NCI-H2029 treated with DMSO at 0.1 percent for 48 hours (cell line): ENCODE measurements at places on chromosomes 6 and 20.
A peak's percentile ranks its signal among the peaks of the same experiment; 100 is the strongest.

DNA sequence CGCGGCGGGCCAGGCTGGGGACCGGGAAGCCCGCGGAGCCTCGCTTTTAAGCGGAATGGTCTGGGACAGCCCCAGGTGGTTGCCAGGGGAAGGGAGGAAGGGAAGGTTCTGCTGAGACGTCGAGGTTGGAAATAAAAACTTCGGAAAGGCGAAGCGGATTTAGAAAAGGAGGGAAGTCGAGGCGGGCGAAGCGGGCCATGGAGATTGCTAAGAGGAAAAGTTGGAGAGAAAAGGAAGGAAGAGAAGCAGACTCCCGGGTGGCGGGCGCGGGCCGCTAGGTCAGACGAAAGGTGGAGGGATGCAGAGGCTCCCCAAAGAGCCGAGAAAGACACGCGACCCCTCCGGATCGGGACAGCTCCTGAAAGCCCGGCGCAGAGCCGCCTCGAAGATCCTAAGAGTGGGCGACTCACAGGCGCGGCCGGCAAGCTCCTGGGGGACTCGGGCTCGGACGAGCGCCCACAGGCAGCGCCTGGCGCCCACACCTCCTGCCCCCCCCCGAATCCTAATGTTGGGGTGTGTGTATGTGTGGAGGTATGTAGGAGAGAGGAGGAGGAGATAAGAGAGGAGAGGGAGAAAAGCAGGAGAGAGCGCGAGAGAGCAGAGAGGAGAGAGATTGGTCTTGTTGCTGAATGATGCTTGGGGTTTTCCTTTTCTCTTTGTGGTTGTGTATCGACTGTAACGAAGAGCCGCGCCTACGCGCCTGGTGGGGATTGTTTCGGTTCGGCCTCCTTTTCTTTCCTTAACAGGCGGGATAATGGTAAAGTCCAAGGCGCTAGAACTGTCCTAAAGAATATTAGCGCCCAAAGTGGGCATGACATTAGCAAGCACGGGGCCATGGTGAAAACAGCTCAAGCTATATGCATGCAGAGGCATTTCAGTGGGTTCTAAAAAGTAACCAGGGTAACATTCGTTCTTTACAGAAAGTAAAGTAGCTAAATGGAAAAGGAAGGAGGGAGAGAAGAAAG lies 1.5 kb downstream of the TFAP2B start:
- no peak for DNase-seq

GRCh38 chr20:44395461-44396340 lies 40.2 kb downstream of the HNF4A start:
- no peak for DNase-seq

GRCh38 chr6:28794175-28795002 lies 129.4 kb downstream of the TRIM27 start:
- no peak for DNase-seq

GRCh38 chr20:9235518-9235917 lies 166.6 kb downstream of the PLCB4 start:
- DNase-seq, result no peak

GRCh38 chr6:55734256-55734655 lies 141.1 kb downstream of the BMP5 start:
- DNase-seq, result no peak

GRCh38 chr6:43396408-43397149 lies 27.1 kb upstream of the ZNF318 start:
- peak; percentile 2 for DNase-seq

GRCh38 chr20:14989535-14990290 lies 652.3 kb upstream of the FLRT3 start:
- DNase-seq, result no peak

DNA sequence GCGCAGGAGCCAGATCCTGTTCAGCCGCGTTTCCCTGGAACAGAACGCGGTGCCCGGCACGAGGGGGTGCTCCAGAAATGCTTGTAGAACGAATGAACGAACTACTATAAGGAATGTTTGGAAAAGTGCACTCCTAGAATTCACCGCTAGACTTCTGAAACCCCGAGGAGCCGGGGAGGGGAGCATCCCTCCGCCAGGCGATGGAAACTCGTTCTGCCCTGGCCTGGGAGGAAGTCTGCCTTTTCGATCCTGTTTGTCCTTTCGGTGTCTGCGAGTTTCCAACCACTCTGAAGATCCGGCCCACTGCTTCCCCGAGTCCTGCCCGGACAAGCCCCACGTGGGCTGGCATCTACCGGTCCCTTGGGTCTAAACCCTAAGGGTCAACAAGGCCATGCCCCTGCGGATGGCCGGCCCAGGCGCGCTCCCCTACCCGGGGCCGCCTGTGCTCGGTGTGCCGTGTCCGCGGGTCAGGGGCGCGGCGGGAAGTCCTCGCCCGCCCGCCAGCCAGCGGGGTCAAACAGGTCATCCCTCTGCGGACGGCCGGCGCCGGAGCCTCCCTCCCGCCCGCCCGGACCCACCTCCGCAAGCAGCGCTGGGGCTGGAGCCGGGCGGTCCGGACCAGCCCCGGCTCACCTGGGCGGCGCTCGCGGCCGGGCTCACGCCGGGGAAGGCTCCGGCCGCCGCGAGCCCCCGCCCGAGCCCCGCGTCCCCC lies 526 bp downstream of the SULF2 start:
- DNase-seq, result no peak

GRCh38 chr6:136408204-136408603 lies 118.6 kb upstream of the BCLAF1 start:
- no peak for DNase-seq

- DNase-seq, result peak; percentile 97
Observed at GRCh38 chr6:116370760-116371119, at the start of gene DSE. DSE (plus strand) TSS chr6:116370947; CDS start chr6:116399251, 28,304 bp downstream.

DNA sequence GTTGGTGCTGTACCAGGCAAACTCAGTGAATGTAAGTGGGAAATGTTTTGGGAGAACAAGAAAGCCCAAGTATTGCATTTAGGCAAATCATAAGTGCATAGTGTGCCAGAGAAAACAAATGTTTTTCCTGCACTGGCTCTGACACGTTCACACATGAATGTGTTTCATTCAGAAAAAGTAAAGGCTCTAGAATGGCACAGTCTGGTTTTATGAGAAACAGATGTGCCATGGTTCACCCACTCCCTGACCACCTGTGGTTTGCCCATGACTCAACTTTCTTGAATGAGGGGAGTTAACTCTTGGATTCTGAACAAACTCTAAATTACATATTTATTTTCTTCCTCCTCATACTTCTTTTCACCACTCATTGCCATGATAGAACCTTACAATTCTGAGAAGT lies 126.9 kb downstream of the KCNQ5 start:
- no peak for DNase-seq

DNA sequence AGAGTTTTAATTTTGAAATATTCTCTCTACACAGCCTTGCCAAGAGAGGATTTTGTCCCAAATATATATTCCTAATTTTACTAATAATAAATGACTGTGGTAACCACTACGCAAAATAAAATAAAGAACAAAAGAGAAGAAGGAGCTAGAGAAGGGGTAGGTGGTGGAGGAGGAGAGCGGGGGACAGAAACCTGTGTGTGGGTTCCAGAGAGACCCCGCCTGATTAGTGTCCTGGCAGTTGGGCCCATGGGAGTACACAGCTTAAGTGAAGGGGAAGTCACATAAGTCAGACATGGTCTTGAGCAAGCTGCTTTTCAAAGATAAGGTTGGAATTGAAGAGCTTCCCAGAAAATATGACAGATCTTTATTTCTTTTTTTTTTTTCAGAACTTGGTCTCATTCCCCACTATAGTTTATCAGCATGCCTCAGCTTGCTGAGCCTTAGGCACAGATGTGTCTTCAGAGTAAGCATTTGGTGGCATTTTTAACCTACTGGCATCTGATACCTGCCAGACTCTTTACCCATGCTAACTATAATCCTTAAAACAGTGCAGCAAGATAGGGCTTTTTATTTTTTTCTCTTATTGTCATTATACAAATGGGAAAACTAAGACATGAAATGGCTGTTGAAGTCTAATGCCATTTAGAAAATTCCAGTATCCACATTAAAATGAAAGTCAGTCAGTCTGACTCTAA lies 9.6 kb upstream of the RHAG start:
- no peak for DNase-seq

GRCh38 chr6:28648035-28648877 lies 122.6 kb downstream of the GPX5 start:
- DNase-seq, result no peak

DNA sequence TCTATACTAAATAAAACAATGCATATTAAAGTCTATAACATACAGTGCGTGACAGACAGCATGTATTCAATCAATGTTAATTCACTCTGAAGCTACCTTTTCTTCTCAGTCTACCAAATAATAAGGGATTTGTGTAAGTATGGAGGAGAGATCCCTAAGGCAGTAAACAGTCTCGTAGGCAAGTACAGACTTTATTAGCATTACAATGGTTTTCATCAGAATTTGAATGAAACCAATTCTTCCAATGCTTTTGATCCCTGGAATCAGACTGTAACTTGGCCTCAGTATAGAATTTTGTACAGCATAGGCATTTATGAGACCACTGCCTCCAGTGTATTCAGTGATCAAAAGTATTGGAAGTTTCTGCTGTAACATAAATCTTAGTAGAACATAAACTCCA lies 19.5 kb downstream of the LYRM4 start:
- DNase-seq, result no peak

GRCh38 chr6:106250953-106251352 lies 74.6 kb downstream of the ATG5 start:
- DNase-seq, result no peak

- no peak for DNase-seq
Observed at GRCh38 chr20:32958574-32958973, 45.7 kb downstream of the SUN5 start.

- no peak for DNase-seq
Observed at GRCh38 chr6:90202156-90202555, 94.5 kb downstream of the BACH2 start.

DNA sequence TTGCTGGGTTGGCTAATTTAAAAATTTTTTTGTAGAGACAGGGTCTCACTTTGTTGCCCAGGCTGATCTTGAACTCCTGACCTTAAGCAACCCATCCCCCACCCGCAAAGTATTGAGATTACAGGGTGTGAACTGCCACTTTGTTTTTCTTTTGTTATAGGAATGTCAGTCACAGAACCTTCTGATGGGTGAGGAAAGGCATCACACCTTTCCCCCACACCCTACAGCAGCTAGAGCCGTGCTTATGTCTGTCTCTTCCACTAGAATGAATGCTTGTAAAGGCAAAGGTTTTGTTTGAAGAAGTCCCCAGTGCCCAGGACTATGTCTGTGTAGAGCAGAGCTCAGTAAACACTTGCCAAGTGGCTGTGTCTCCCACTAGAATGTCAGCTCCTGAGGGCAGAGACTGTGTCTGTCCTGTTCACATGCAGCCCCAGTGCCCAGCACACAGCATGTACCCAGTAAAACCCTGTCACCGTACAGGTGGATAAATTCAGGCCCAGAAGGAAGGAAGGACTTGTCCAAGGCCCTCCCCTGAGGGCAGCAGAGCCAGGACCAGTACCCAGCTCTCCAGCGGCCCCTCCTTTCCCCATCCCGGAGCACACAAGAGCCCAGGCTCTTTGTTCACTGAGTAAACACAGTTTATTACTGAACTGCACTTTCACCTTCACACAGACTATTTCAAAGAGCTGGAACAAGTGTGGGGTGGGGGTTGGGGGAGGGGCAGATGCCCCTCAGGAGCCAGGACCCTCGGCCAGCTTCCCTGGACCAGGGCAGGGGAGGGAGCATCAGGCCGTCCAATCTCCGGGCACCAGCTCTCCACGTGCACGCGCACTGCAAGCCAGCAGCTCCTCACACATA lies 26.4 kb downstream of the COX4I2 start:
- DNase-seq, result peak; percentile 62

GRCh38 chr6:87001494-87001893 lies 64.2 kb downstream of the HTR1E start:
- no peak for DNase-seq

GRCh38 chr20:20317195-20317594 lies 50.7 kb upstream of the INSM1 start:
- no peak for DNase-seq

- DNase-seq, result no peak
Observed at GRCh38 chr20:43430265-43431133, 27.2 kb upstream of the SRSF6 start.

- DNase-seq, result no peak
Observed at GRCh38 chr20:39132511-39132910, 170.4 kb downstream of the DHX35 start.

DNA sequence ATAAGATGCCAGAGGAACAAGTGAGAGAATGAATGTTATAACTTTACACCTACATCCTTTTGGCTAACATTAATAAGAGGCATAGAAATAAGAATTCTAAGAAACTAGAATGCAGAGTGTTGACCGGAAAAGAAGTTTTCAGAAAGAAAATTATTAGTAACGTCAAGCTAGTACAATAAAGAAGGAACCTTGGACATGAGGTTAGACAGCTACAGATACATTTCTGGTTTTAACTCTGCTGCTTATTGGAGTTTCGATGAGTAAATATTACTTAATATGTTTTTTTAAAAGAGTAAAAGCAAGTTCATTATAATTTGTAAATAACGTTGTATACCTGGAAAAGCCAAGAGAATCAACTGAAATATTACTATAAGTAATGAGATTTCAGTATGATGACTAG lies 22.7 kb downstream of the TAB2 start:
- DNase-seq, result no peak

DNA sequence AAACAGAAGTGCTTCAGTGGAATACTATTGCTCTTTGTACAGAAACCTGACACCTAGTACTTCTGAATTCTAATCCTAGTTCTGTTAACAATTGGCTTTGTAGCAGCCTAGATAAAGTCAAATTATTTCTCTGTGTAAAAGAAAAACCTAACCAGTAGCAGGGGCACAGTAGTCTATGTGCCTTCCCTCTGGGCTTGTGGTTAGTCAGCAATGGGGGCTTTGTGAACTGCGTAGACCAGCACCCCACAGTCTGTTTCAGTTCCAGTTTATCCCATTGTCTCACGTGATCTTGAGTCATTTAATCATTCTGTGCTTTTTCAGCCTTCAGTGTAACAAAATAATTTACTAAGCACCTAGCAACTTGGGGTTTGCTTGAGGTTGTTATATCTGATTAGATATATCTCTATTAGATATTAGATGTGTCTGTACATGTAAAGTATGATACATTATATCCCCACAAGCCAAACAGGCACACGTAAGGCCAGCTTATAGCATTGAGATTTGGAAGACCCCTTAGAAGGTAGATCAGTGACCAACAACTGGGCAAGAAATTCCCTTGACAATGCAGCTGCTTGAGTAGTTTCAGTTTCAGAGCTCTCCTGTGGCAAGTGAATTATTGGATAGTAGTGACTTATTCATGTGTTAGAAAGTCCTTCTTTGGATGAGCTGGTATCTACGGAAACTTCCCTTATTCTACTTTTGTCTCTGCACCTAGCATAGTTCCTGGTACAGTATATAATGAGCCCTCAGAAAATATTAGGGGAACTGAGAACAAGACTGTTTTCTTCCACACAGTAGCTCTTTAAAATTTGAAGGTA lies 27.9 kb upstream of the CCR6 start:
- DNase-seq, result peak; percentile 6

GRCh38 chr20:18265441-18265840 lies 22.9 kb upstream of the ZNF133 start:
- no peak for DNase-seq

GRCh38 chr20:8602389-8603116 lies 466.3 kb upstream of the PLCB4 start:
- no peak for DNase-seq

DNA sequence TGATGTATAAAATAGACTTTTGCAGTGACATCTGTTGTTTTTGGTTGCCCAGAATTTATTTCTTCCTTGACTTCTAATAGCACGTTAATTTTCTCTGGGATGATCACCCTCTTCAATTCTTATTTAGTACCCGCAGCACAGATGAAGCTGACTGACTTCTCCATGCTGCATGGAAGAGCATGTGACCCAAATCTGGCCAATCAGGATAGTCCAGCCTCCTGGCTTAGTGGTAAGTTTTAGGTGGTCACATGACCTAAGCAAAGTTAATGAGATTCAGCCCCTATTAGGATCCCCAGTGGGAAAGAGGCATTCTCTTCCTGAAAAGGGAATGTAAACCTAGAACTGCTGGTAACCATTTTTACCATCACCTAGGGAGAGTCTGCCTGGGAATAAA lies 13.8 kb upstream of the SIRT5 start:
- DNase-seq, result no peak
